ENCODE measurements at places on chromosomes 2 and 18. TPM values are rescaled to one million over a fixed set of nuclear protein-coding genes. Genes with fewer than 3 reads are reported as not detected.

DNA sequence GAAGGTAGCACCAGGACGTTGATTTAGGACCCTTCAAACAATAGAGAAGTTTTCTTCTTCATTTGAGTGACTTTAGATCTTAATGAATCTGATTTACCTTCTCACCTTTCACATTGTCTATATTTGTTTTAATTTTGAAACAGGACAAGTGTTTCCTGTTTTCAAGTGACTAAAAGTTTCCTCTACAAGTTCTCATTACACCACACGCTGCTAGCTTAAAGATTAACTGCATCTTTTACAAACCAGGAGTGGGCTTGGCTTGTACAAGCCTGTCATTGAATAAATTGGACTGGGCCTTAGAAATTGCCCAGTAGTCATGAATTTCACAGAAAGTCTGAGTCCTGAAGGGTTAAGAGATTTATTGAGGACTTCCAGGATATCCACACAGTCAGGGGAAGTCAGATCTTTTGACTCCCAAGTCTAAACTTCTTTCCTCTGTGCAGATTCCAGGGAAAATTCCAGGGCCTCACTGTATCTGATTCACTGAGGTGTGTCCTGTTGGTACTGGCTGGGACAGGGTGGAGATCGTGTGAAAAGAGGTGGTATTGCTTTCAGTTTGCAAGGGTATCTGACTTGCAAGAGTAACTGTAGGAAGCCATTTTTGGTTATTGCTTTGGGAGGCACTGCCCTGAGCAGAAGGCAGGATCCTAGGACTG lies 3.4 kb downstream of the SGPP2 start:
- DNase-seq = no peak

Gene POTEF
- 0.23 TPM for total RNA-seq

DNA sequence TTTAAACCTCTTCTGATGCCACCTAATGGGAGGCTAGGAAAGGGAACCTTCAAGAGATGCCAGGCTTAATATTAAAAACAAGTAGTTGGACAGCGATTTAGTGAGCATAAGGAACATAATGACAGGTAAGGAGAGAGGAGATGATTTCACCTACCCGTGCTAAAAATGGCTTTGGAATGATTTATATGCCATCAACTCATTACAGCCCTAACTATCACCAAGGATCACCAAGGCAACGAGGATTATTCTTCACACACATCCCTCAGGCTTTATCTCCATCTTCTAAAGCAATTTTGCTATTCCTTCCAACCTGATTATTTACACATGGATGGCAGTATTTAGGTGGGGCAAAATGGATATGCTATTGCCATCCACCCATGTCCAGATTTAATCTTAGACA lies 237.8 kb downstream of the DCC start:
- DNase-seq = no peak

DNA sequence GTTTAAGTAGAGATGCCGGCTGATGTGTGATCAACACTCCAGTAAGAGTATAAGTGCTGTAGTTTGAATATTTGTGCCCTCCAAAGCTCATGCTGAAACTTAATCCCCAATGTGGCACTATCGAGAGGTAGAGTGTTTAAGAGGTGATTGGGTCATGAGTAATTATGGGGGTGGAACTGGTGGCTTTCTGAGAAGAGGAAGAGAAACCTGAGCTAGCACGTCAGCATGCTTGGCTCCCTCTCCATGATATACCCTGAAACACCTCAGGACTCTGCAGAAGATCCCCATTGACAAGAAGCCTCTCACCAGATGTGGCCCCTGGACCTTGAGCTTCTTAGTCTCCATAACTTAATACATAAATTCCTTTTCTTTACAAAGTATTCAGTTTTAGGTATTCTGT lies 584.8 kb downstream of the TSN start:
- no peak for DNase-seq

- DNase-seq = no peak
Observed at GRCh38 chr18:45374878-45375630, 240.2 kb upstream of the SLC14A2 start.

Gene TBC1D8
- 44.6 TPM for total RNA-seq

DNA sequence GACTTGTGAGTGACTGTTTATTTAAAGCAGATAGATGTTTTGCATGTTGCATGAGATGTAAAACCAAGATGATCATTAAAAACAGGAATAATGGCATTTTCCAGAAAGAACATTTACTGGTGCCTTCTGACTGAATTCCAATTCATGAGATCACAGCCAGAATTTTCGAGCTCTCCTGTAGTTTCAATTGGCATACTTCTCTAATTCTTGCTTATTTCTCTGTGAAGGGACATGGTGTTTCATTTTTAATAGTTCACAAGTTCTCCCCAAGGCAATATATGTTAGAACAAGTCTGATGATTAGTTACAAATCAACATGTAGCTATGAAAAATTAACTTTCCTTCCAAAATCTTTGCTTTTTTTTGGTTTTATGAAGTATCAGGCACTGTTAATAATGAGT lies 105.7 kb downstream of the PDE1A start:
- DNase-seq = no peak

GRCh38 chr2:10897956-10898355 lies 13.8 kb upstream of the KCNF1 start:
- DNase-seq = no peak

DNA sequence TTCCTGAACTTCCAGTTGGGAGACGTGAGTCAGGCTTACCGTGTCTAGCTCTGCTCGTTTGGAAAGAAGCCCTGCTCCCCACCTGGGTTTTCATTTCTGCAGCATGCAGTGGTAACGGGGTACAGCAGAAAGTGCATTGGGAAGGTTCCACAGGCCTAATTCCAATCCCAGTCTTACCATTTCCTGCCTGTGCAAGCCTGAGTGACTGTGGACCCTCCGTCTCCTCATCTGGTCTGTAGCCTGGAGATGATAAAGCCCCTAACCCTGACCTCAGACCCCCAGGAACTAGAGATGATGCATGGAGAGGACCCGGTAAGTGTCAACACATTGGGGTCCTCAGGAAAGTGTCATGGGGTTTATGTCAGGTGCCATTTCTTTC lies 5.8 kb upstream of the PSD4 start:
- no peak for DNase-seq

GRCh38 chr2:29879456-29879855 lies 41.9 kb downstream of the ALK start:
- DNase-seq = no peak

DNA sequence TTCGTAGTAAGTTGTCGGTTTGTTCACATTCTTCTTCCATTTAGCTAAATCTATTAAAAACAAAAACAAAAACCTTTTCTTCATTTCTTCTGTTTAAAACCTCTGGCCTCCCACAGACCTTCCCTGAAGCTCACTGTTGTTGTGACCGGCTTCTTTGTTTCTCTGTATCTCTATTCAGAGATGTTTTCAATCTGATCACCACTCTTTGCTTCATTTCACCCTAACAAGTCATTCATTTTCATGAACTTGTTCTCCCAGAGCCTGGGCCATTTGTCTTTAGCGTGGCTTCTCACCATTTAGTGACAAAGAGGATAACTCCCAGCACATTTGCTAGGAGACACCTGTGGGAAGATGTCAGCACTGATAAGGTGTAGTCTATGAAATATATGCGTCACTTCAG lies 794.2 kb downstream of the ERBB4 start:
- no peak for DNase-seq

GRCh38 chr2:12141618-12142258 lies 395.3 kb downstream of the LPIN1 start:
- no peak for DNase-seq

Gene TLX2
- total RNA-seq = not detected

Gene CHRND
- total RNA-seq = not detected

DNA sequence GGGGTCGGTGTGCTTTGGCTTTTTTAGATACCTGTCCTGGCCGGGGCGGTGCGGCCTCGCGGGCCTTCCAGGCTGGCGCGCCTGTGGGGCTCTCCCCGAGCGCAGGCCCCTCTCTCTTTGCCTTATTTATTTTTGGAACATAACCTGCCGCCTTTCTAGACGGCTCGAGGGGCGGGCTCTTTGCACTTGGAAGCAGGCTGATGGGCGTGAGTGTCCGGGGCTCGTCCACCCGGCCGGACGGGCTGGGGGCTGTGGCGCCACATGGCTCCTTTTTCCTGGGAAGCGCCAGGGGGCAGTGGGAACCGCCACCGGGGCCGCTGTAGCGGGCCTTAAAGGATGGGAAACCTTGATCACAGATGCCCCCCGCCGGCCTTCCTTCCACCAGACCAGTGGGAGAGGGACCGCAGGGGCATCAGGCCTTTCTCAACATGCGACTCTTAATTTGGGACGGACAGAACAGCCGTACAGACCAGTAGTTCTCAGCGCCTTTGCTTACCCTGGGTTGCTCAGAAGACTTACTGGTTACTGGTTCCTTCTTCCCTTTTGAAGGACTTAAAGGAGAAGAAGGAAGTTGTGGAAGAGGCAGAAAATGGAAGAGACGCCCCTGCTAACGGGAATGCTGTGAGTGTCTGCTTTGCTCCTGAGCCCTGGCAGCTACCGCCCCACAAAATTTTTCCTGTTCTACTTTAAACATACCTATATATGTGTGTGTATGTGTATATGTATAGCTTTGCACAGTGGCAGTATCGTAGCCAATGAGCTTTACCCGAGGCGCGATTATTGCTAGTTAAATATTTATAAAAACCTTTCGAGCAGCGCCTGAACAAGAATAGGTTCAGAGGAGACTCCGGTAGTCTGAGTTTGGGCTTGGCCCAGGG lies 2.7 kb downstream of the PTMA start:
- peak; percentile 52 for DNase-seq

DNA sequence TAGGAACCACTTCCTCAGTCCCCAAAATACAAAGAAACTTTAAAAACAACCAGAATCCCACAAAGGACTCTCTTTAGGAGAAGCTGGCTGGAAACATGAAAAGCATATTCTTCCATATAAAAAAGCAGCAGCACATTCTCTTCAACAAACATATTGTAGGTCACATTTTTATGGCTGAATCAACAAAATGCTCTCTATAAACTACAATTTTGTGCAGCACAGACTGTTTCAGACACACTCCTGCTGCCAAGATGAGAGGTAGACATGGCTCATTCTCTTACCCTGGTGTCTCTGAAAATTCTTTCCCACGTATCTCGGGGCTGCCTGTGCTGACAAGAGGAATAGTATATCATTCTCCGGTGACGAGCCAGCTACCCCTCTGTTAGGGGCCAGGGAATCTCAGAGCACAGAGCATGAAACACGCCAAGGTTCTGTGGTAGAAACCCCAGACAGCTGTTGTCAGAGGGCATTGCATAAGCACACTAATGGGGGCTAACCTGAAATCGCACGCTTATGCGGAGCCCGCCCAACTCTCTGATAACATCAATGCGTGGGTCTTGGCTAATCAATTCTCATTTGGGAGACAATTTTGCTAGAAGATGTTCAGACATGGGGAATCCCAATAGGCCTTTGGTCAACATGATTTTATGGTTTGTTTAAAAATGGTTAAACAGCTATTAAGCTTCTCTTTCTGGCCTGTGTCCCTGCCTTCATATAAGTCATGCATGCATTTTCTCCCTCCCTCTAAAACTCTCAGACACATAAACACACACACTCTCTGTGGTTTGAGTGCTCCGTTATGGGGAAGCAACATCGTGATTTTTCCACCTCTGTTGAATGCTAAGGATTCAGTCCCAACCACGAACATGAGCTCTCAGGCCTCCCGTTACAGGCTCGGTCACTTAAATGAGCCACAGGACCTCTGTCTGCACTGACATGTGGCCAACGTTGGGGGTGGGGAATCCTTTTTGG lies 177.5 kb downstream of the INO80D start:
- DNase-seq = no peak

Gene NDC80
- 0.17 TPM for total RNA-seq

GRCh38 chr18:10797896-10798295 lies 272.1 kb downstream of the NAPG start:
- no peak for DNase-seq

- DNase-seq = no peak
Observed at GRCh38 chr2:195559431-195559914, 97.6 kb upstream of the SLC39A10 start.

Gene KIF1A
- 1.0 TPM for total RNA-seq

Gene DNMT3A
- total RNA-seq = 16.4 TPM

Gene PJVK
- total RNA-seq = 6.3 TPM
